ENCODE measurements at places on chromosomes 16 and 17.

GRCh38 chr16:89764711-89765201 is 43.4 kb downstream of the ZNF276 start:
- DNase-seq, result peak; percentile 69

- DNase-seq, result no peak
These were observed 30.7 kb upstream of the GSE1 start for GRCh38 chr16:85582229-85582991.

DNA sequence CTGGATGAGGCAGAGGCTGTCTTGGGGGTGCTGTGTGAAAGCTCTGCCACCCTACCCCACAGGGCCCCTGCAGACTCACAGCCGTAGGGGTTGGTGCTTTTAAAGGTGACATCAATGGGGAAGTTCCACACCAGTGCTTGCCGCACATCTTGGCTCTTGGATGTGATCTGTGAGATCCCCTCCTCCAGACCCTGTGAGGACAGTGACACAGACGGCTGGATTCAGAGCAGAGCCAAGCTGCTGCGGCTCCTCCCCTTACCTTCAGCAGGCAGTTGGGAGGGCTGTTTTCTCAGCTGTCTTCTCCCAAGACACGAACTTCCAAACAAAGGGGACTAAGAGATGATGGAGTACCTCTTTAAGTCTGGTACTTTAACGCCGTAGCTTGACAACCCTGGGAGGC is 4.8 kb downstream of the B9D1 start:
- DNase-seq, result no peak

- no peak for DNase-seq
These were observed 47.7 kb downstream of the CCDC42 start for GRCh38 chr17:8696906-8697305.

- DNase-seq, result no peak
These were observed 212.6 kb downstream of the SLC39A11 start for GRCh38 chr17:72879877-72880276.

DNA sequence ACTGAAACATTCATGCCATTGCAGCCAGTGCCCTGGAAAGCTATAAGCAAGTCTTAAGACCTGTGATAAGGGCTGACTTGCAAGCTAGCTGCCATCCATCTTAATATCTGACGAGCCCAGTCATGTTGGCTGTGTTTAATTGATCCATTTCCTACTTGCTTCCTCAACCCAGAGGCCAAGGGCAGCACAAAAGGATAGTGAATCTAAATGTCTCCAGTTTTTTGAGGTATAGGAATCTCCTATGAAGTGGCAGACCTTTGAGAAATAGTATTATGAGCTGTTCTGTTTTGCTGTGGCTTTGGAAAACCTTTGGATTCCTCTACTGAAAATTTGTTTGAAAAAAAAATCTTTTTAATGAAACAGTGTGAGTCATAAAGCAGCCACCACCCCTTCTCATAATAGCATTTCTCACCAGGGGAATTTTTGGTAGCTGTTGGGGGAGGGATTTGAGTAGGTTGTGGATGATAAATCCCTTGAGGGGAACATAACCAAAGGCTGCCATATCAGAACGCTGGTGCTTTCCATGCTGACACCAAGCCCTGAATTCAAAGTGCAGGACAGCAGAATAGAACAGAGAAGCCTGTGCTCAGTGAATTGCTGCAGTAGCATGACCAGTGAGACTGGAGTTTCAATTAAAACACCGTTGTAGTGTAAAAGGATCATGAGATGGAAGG is 12.9 kb downstream of the ZNRF1 start:
- peak; percentile 52 for DNase-seq

DNA sequence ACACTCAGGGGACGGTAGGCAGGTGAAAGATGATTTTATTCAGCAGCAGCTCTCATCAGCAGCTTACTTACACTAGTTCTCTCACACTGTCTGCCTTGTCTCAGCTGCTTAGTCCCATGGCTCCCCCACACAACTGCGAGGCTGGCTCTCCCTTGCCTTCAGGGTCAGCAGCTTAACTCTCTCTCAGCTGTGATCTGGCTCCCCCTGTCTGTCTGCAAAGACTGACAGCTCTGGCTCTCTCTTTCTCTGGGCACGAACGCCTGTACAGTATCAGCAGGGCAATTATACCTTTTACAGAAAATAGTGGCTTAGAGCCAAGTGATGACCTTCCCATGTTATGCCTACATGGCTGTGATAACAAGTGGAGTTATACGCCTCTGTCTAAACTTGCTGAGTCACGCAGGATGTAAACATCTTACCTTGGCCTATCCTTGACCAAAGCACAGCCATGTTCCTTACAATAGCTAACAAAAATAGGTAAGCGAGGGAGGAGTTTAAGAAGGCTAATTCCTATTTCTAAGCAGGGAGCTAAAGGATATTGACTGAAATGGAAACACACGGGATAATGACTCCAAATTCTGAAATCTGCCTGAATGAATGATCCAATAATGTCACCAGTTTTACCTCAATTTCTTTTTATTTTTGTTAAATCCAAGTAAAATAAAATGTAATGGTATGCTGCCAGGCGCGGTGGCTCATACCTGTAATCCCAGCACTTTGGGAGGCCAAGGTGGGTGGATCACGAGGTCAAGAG is 1.1 kb upstream of the NDUFAB1 start:
- DNase-seq, result peak; percentile 25

DNA sequence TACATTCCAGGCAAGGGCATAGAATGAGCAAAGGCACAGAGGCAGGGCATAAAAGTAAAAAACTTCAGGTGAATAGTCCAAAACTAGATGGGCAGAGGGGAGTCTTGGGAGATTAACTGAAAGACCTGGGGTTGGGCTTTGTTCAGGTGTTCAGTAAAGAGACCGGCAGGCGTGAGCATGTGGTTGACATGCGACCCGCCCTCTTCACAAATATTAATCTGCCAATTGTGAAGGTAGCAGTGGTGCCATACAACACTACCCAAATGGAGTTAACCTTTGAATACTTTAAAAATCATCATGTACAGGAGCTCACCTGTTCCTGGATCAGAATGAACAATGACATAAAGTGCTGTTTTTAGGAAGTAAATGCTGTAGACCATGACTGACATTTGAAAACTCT is 225.5 kb downstream of the LGALS9B start:
- no peak for DNase-seq

- DNase-seq, result peak; percentile 69
These were observed 13.4 kb upstream of the ATP5MC1 start for GRCh38 chr17:48878920-48879898.

Data from CD4-positive, alpha-beta T cell treated with Interleukin-4 for 1 hour (primary cell).